Memory B cell (primary cell): ENCODE measurements at places on chromosomes 2 and 18.

GRCh38 chr2:216021768-216022565, 8.6 kb upstream of the MREG start:
- H3K4me1 ChIP-seq, result peaks cover 11% of the 10 kb centered on the region
- no peak overlapping the region for H3K4me3 ChIP-seq
- H3K27ac ChIP-seq, result no peak overlapping the region
- H3K27me3 ChIP-seq, result no peaks in the 10 kb centered on the region
- DNase-seq, result no peak

- H3K27ac ChIP-seq, result no peak overlapping the region
- no peak overlapping the region for H3K4me3 ChIP-seq
- DNase-seq, result no peak
- peaks cover 19% of the 10 kb centered on the region for H3K27me3 ChIP-seq
- H3K4me1 ChIP-seq, result peaks cover 5% of the 10 kb centered on the region
- H3K36me3 ChIP-seq, result peaks cover 3% of the 10 kb centered on the region
Observed at GRCh38 chr2:129923265-129924091, 56.0 kb upstream of the RAB6C start.

GRCh38 chr18:36149514-36150289, 20.0 kb downstream of the ELP2 start:
- peaks cover 41% of the 10 kb centered on the region for H3K36me3 ChIP-seq
- no peaks in the 10 kb centered on the region for H3K27me3 ChIP-seq
- peaks cover 30% of the 10 kb centered on the region for H3K4me1 ChIP-seq
- H3K27ac ChIP-seq, result peak overlapping the region; percentile 88
- peak overlapping the region; percentile 74 for H3K4me3 ChIP-seq

- no peak overlapping the region for H3K27ac ChIP-seq
- no peaks in the 10 kb centered on the region for H3K27me3 ChIP-seq
- peaks cover 2% of the 10 kb centered on the region for H3K36me3 ChIP-seq
- DNase-seq, result no peak
- no peak overlapping the region for H3K4me3 ChIP-seq
Observed at GRCh38 chr2:24977631-24978030, 5.9 kb upstream of the DNAJC27 start.

- H3K27me3 ChIP-seq, result no peaks in the 10 kb centered on the region
- no peak overlapping the region for H3K4me3 ChIP-seq
- H3K27ac ChIP-seq, result no peak overlapping the region
- H3K36me3 ChIP-seq, result no peaks in the 10 kb centered on the region
- H3K4me1 ChIP-seq, result no peaks in the 10 kb centered on the region
- DNase-seq, result no peak
Observed at GRCh38 chr2:124267794-124268193, 242.7 kb downstream of the CNTNAP5 start.

GRCh38 chr18:35060122-35060815, 19.1 kb downstream of the MAPRE2 start:
- DNase-seq, result no peak
- no peaks in the 10 kb centered on the region for H3K27me3 ChIP-seq
- peaks cover 40% of the 10 kb centered on the region for H3K4me1 ChIP-seq
- peaks cover 5% of the 10 kb centered on the region for H3K36me3 ChIP-seq

- no peak overlapping the region for H3K4me3 ChIP-seq
- no peak overlapping the region for H3K27ac ChIP-seq
- peaks cover 4% of the 10 kb centered on the region for H3K27me3 ChIP-seq
- no peak for DNase-seq
Observed at GRCh38 chr2:9405636-9406035, 17.7 kb downstream of the ITGB1BP1 start.

DNA sequence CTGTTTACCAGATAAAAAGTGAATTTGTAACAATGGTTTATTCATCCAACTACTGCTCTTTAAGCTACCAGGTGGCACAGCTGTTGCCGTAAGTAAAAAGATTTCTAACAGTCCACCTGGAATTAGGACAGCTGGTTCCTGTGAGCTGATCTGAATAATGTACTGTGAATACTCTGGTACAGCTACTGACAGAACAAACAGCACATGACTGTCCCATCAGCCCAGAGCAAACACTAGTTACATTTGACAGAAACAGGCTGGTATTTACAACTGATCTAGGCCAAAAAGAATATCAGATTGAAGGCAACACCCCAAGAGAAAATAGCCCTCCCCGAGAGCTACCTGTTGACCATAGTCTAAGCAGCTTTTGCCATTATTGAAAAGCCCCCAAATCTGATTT, 840.4 kb downstream of the CPS1 start:
- H3K4me3 ChIP-seq, result no peak overlapping the region
- no peaks in the 10 kb centered on the region for H3K36me3 ChIP-seq
- H3K4me1 ChIP-seq, result no peaks in the 10 kb centered on the region
- H3K27ac ChIP-seq, result no peak overlapping the region
- no peaks in the 10 kb centered on the region for H3K27me3 ChIP-seq

GRCh38 chr2:726169-726568, 49.0 kb upstream of the TMEM18 start:
- H3K4me3 ChIP-seq, result no peak overlapping the region
- no peaks in the 10 kb centered on the region for H3K36me3 ChIP-seq
- H3K4me1 ChIP-seq, result peaks cover 7% of the 10 kb centered on the region
- H3K27me3 ChIP-seq, result peaks cover 21% of the 10 kb centered on the region
- H3K27ac ChIP-seq, result no peak overlapping the region

DNA sequence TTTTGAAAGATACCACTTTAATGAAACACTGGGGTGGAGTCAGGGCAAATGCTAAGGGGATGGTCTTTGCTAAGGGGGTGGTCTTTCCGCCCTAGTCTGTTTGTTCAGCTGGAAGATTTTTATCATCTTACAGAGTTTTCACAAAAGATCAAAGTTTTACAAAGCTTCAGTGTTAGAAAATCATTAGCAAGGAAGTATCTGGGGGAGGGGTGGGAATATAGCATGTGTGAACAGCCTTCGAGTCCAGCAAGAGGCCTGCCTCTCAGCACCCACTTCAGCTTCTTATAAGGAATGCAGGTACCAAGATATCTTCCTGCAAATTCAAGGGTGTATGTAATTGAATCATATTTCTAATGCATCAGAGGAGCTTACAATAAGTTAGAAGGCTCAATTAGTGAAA, 112.9 kb downstream of the RAPGEF4 start:
- no peaks in the 10 kb centered on the region for H3K36me3 ChIP-seq
- H3K4me3 ChIP-seq, result no peak overlapping the region
- no peak for DNase-seq

- no peaks in the 10 kb centered on the region for H3K36me3 ChIP-seq
- DNase-seq, result no peak
- no peak overlapping the region for H3K27ac ChIP-seq
- peaks cover 2% of the 10 kb centered on the region for H3K27me3 ChIP-seq
- no peaks in the 10 kb centered on the region for H3K4me1 ChIP-seq
Observed at GRCh38 chr2:205012961-205013360, 467.7 kb downstream of the PARD3B start.

DNA sequence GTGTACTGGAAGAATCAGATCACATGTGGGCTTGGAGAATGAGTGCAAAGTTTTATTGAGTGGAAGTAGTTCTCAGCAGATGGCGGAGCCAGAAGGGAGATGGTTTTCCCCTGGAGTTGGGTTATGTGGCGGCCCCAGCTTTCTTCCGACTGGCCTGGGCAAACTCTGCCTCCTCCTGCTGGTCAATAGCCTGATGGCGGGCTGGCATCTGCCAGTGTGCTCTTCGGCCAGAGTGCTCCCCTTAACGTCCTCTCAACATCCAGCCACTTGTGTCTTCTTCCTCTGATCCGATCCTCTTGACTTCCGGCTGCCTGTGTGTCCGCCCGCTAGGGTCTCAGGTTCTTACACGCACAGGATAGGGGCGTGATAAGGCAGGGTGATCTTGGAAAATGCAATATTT, 741.3 kb downstream of the RNF144A start:
- DNase-seq, result no peak
- H3K27ac ChIP-seq, result no peak overlapping the region
- no peaks in the 10 kb centered on the region for H3K36me3 ChIP-seq
- peaks cover 7% of the 10 kb centered on the region for H3K27me3 ChIP-seq

GRCh38 chr2:54936766-54937165, 113.5 kb downstream of the RTN4 start:
- no peak overlapping the region for H3K4me3 ChIP-seq
- H3K27ac ChIP-seq, result no peak overlapping the region
- H3K36me3 ChIP-seq, result peaks cover 11% of the 10 kb centered on the region
- DNase-seq, result no peak
- H3K27me3 ChIP-seq, result no peaks in the 10 kb centered on the region
- H3K4me1 ChIP-seq, result no peaks in the 10 kb centered on the region

DNA sequence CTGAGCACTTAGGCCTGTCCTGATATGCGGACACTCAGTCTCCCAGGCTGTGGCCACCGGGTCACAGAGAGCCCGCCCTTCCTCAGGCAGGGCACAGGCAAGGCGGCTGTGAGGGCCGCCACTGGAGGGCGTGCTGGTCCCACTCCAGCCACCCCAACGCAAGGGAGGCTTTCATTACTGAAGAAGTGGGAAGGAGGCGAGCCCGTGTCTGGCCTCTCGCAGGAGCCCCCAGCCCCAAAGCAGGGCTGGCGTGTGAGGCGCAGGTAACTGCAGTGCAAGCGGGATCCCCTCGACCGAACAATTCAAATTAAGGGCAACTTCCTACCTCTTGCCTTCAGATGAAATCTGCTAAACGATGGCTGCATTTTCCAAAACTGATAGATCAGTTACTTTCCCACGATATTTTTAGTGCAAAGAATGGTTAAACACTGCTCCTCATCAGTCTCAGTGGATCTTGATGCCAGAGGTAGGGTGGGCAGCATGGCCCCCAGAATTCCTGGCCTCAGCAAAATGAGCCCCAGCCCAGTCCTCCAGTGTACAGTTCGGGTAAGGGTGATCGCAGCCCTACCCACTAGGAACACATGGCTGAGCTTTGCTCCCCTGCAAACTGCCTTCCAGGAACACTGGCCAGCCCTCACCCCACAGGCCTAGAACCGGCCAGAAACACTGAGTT, 97.2 kb downstream of the SEPTIN10 start:
- no peaks in the 10 kb centered on the region for H3K36me3 ChIP-seq
- H3K4me1 ChIP-seq, result peaks cover 2% of the 10 kb centered on the region
- H3K4me3 ChIP-seq, result no peak overlapping the region
- no peak overlapping the region for H3K27ac ChIP-seq
- no peak for DNase-seq
- H3K27me3 ChIP-seq, result peaks cover 12% of the 10 kb centered on the region

- H3K4me3 ChIP-seq, result peak overlapping the region; percentile 17
- no peaks in the 10 kb centered on the region for H3K27me3 ChIP-seq
- H3K27ac ChIP-seq, result peak overlapping the region; percentile 19
- H3K4me1 ChIP-seq, result peaks cover 34% of the 10 kb centered on the region
- no peak for DNase-seq
Observed at GRCh38 chr2:233369897-233370685, 15.8 kb downstream of the DGKD start.

GRCh38 chr2:200765139-200765951, 46.4 kb upstream of the BZW1 start:
- DNase-seq, result no peak
- no peak overlapping the region for H3K4me3 ChIP-seq
- no peaks in the 10 kb centered on the region for H3K36me3 ChIP-seq
- peaks cover 10% of the 10 kb centered on the region for H3K27me3 ChIP-seq

GRCh38 chr2:233117811-233118647, 57.9 kb downstream of the INPP5D start:
- no peak for DNase-seq
- H3K4me1 ChIP-seq, result peaks cover 53% of the 10 kb centered on the region
- peaks cover 29% of the 10 kb centered on the region for H3K36me3 ChIP-seq
- H3K27ac ChIP-seq, result peak overlapping the region; percentile 73
- no peaks in the 10 kb centered on the region for H3K27me3 ChIP-seq

DNA sequence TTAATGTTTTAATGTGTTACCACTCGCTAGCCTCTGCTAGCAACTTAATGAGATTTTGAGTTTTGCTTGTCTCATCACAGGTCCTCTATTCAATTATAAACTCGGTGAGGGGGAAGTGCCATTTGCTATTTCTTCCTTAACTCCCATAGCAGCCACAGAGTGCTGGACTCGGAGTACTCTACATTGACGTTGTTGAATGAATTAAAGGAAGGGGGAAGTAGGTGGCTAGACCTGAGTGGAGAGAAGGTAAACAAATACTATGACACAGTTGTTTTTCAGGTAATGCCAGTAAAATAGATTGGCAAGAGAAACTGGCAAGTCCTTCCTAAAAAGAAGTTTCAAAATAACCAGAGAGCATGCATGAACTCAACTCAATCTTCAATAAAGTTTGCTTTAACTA, 339.3 kb downstream of the HRH4 start:
- no peaks in the 10 kb centered on the region for H3K36me3 ChIP-seq
- no peak overlapping the region for H3K4me3 ChIP-seq
- H3K4me1 ChIP-seq, result no peaks in the 10 kb centered on the region
- H3K27me3 ChIP-seq, result peaks cover 7% of the 10 kb centered on the region
- DNase-seq, result no peak
- no peak overlapping the region for H3K27ac ChIP-seq

DNA sequence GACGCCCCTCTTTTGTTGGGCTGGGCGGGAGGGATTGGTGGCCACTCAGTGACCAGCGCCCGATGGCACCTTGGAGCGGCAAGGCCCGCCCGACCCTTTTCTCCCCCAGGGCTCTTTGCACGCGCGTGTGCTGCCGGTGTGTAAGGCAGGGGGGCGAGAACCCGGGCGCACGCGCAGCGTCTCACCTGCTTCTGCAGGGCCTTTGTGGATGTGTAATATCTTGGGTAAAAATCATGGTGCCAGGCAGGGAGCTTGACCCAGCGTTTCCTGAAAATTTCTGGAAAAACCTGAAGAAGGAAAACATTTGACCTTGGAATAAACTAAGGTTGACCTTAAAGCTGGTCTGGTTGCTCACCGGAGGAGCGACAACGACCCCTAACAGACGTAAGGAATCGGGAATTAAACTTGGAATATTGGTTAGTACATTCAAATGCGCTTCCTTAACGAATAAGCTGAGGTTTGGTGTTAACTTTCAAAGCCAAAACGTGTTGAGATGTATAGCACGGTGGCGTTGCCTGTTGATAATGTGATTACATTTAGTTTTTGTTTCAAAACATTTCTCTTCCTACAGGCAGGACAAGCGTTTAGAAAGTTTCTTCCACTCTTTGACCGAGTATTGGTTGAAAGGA, 438 bp downstream of the HSPE1 start:
- peaks cover 32% of the 10 kb centered on the region for H3K4me1 ChIP-seq
- DNase-seq, result no peak
- peaks cover 14% of the 10 kb centered on the region for H3K36me3 ChIP-seq
- H3K27me3 ChIP-seq, result no peaks in the 10 kb centered on the region

DNA sequence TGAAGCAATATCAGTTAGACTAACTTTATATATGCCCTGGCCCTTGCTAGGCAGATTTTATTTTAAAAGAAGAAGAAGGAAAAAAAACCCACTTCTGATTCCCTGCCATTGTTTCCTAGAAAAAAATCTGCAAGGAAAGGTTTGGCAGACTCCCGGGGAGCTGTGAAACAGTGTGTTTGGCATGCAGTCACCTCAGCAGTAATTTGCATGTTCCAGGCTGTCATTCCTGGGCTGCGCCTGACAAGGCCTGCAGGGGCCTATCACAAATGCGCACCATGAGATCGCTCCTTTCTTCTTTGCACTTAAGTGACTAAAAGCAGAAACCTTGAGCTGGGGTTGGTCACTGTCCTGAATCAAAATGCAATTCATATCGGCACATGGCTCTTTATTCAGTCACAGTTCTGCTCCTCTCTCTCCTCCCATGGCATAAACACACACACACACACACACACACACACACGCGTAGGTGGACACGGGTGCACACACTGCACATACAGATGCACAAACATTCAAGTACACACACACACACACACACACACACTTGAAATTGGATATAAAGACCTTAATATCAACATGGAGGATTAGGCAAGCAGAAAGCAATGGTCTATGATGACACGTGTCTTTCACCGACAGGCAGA, 172.8 kb downstream of the MYT1L start:
- H3K4me1 ChIP-seq, result no peaks in the 10 kb centered on the region
- no peak for DNase-seq
- H3K27me3 ChIP-seq, result no peaks in the 10 kb centered on the region
- H3K27ac ChIP-seq, result no peak overlapping the region
- H3K36me3 ChIP-seq, result no peaks in the 10 kb centered on the region

GRCh38 chr2:50647381-50647780, 384.6 kb downstream of the NRXN1 start:
- H3K36me3 ChIP-seq, result no peaks in the 10 kb centered on the region
- no peak overlapping the region for H3K4me3 ChIP-seq
- no peaks in the 10 kb centered on the region for H3K4me1 ChIP-seq
